ENCODE measurements at places on chromosomes 5 and 9.

GRCh38 chr5:19886123-19886917, 101.7 kb downstream of the CDH18 start:
- no peak for DNase-seq

GRCh38 chr5:83917261-83917908, 196.7 kb upstream of the HAPLN1 start:
- peak; percentile 39 for DNase-seq

DNA sequence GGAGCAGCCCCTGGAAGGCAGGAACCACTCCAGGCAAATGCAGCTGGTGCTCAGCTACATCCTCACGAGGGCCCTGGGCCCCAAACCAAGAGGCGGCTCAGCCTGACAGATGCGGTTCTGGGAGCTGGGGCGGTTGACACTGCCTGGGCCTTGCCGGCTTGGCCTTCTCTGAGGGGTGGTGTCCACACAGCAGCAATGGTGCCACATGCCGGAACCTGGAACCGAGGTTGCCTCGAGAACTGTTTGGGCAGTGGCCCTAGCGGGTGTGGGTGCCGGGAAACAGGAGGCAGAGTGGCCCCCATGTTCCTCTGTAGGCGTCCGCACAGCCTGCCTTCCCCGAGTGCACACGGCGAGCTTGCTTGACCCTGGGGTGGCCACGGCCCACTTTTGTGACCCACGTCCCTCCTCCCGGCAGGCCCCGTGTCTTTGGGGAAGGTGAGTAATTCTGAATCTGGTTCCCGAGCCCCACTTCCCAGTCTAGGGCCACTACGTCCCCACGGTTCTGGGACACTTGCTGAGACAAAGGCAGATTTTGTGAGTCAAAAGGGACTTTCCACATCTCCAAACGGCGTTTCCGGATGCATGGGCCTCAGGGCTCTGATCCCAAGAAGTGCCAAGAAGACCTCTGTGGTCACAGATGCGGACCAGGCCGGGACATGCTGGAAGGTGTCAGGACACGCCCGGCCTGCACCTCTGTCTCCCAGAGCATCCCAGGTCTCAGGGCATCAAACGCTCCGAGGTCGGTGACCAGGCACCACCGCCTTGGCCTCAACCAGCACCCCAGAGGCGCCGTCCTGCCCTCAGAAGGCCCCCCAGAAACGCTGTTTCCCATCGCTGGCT, 27.7 kb upstream of the SLC12A7 start:
- no peak for DNase-seq

GRCh38 chr9:113931140-113931539, 55.0 kb downstream of the ZNF618 start:
- no peak for DNase-seq

All from mucosa of descending colon (tissue), 3 donors.